ENCODE measurements at places on chromosomes 3 and 15.

DNA sequence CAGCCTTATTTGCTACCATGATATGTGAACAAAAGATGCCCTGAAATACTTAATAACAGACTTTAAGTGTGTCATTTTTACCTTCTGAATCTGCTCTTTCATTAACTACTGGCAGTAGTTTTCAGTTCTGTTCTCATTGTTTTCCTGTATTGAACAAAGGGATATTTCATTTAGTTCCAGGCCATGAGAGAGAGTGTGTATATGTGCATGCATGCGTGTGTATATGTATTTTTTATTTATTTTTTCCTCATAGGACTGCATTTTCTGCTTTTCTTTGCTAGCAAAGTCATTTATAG, 46.8 kb upstream of the CRTC3 start:
- no peak for DNase-seq

DNA sequence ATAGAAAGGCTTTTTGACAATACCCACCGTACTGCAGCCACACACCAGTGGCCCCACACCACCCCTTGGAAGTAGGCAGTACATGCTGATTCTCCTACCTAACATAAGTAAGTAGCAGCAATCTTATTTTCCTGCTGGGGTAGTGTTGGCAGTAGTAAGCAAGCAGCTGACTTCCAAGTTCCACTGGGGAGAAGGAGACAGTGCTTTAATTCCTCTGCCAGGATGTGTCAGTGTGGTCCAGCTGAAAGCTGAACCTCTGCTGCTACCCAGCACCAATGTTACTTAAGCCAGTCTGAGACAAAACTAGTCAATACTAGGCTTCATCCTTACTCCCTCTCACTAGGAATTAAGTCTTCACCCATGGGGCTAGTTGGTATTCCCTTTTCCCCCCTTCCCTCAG, 74.7 kb downstream of the DZIP3 start:
- no peak for DNase-seq

GRCh38 chr3:117248153-117248552, 538.6 kb downstream of the TUSC7 start:
- DNase-seq = no peak

DNA sequence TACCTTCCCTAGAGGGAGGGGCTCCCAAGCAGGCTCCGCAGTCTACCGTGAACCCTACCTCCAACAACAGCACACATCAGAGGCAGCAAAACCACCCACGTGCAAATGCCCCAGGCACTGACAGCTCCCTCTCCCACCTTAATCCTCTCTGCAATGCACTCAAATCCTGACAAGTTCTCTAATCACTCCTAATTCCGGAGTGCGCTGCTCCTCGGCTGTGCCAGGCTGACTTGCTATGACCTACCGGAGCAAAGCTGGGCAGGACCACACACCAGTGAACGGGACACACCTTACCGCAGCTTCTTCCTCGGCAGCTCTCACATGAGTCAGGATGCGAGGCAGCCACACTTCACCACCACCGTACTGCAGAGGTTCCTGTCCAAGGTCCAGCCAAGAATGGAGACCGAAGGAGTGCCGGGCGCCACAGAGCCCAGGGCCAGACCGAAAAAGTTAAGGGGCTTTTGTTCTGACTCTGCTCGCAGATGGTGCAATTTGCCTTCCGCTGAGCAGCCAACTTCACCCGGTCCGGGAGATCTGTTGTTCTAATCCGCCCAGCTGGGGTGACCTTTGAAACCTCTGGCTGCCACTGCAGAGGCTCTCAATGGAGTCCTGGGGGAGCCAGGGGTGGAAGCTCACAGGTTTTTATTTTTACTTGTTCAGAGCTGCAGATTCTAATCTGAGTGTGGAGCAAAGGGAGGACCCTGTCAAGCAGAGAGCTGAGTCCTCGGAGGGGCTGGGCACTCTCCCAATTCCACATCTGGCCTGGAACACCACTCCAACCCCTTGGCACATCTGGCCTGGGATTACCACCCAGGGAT, 84.4 kb downstream of the MYLK start:
- no peak for DNase-seq

DNA sequence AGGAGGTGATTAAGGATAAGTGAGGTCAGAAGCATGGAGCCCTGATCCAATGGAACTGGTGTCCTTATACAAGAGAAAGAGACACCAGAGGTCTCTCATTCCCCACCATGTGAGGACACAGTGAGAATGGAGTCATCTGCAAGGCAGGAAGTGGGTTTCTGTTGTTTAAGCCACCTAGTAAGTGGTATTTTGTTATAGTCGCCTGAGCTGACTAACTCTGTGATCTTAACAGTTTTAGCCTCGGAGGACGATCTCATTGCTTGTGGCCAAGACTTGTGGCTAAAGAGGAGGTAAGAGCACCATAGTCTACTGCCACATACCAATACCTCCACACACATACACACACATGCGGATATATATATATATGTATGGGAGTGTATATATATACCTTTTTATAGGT, 73.8 kb downstream of the MCTP2 start:
- DNase-seq = no peak

DNA sequence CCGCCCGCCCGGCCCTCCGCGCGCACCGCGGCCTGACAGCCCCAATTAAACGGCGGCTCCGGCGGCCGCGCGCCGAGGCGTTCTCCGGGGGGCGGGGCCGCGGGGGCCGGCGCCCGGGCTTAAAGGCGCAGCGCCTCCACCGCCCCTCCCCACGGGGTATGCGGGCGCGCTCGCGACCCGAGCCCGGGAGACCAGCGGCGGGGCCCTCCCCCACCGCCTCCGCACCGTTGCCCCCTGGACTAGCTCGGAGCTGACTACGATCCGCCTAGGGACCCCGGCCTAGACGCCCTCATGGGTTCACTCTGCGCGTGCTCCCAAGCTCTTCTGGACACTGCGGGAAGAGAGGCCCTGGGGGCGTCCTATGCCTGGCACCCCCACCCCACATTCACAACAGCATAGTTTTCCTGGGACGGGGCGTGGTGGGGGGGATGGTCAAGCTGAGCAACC, at the start of gene DUSP7:
Gene DUSP7 (minus strand): TSS at position 51 of the 447 bp plus-strand sequence. CDS start 205 bp downstream, outside the sequence.
- peak; percentile 90 for DNase-seq

GRCh38 chr15:89496155-89497098, at the start of gene RHCG:
RHCG (minus strand) TSS chr15:89496583; CDS start chr15:89496544, 39 bp downstream.
- DNase-seq = peak; percentile 36

GRCh38 chr15:42608110-42608531, 32.7 kb downstream of the STARD9 start:
- no peak for DNase-seq

- no peak for DNase-seq
Measured at GRCh38 chr3:150023239-150023636, 52.5 kb upstream of the PFN2 start.

DNA sequence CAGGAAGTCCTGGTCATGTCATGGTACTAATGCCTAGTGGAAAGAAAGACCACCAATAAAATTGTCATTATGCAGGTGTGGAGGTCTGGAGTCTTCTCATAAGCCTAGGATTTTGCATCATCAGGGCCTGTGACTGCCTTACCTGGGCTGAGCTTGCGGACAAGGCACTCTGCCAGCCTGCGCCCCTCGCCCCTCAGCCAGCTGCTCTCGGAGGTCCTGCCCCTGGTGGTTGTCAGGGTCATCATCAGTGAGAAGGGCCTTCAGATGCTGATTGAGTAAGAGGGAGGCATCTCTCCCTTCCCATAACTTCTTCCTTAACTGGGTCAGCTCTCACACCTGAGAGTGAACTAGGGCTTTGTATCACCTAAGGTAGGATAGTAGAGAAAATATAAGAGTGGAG, 132.8 kb downstream of the DCLK3 start:
- no peak for DNase-seq

- peak; percentile 76 for DNase-seq
Measured at GRCh38 chr3:187520027-187520945, 149.9 kb downstream of the SST start.

DNA sequence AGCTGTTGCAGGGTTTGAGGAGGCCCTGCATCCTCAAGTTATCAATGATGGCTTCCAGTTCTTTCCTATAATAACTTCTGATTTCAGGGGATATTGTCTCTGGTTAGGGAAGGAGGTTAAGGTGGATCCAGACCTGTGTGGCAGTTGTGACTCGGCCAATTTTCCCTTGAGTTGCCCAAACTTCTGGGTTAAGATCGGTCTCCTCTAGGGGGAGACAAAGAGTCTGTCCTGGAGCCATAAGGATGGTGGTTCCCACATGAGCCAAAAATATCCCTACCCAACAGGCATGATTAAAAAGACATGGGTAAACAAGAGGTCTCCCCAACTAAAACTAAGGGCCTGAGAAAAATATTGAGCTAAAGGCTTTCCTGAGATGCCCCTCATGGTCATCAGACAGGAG, 227.5 kb upstream of the MDFIC2 start:
- no peak for DNase-seq

DNA sequence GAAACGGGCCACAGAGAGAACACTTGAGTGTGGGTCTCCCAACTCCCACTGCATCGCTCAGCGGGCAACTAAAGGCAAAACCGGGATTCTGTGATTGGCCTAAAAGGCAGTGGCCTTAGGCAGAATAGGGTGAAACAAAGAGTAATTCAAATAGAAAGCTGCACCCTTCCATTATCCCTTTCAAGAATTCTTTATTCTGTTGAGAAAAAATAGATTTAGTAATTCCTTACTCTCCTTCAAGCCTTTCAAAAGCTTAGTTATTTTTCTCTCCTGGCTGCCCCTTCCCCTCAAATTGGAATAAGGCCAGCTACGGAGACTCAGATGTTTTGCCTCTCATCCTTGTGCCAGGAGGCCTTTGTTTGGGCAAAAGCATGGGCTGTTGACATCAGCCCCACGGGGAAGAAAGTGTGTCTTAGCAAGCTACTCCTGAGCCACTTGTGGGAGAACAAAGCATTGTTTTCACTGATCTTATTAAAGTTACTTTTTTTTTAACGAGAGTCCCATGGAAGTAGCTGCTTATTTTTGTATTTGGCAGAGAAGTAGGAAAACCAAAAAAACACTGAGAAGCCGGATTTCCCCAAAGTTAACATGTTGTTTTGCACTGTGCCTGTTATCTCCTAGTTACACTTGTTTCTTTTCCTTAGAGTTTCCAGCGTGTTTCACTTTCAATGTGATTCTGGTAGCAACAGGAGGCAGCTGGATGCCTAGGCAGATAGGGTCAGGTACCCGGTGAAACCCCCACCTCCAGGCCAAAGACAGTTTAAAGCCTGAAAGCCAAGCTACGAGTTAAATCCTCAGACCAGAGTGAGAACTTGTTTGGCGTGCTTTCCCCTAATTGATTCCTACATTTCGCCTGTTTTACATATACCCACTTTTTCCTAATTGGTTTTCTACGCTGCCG, 2.2 kb downstream of the ST6GAL1 start:
- no peak for DNase-seq

Data from left ventricle myocardium superior (tissue), 1 donor.